ENCODE measurements at places on chromosomes 13 and 19.

DNA sequence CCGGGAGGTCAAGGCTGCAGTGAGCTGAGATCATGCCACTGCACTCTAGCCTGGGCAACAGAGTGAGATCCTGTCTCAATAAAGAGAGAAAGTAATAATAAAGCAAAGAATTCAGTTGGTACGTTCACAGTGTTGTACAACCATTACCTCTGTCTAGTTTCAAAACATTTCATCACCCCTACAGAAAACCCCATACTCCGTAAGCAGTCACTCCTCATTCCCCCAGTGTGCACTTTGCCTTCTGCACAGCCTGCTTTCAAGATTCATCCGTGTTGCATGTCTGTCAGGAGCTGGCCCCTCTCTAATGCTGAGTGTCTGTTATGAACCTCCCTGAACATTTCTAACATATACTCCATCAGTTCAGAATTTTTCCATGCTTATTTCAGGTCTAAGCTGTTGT lies 9.4 kb downstream of the POLD1 start:
- DNase-seq: no peak

- DNase-seq: no peak
Measured at GRCh38 chr13:80256352-80256932, 84.5 kb downstream of the SPRY2 start.

DNA sequence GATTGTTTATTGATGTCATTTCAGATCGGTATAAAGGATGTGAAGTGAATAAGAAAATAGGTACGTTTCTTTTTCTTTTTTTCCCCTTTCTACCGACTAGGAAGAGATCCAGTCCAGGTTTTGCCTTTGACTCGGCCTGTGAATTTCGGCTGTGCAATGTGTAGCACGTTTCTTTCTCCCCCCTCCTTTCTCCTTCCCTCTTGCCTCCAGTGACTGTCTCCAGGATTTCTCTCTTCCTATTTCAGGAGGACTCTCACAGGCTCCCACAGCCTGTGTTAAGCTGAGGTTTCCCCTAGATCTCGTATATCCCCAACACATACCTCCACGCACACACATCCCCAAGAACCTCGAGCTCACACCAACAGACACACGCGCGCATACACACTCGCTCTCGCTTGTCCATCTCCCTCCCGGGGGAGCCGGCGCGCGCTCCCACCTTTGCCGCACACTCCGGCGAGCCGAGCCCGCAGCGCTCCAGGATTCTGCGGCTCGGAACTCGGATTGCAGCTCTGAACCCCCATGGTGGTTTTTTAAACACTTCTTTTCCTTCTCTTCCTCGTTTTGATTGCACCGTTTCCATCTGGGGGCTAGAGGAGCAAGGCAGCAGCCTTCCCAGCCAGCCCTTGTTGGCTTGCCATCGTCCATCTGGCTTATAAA lies at the start of gene GPC6:
TSS of gene GPC6 (plus strand) at position 185 of the 657 bp plus-strand sequence.
- no peak for DNase-seq

DNA sequence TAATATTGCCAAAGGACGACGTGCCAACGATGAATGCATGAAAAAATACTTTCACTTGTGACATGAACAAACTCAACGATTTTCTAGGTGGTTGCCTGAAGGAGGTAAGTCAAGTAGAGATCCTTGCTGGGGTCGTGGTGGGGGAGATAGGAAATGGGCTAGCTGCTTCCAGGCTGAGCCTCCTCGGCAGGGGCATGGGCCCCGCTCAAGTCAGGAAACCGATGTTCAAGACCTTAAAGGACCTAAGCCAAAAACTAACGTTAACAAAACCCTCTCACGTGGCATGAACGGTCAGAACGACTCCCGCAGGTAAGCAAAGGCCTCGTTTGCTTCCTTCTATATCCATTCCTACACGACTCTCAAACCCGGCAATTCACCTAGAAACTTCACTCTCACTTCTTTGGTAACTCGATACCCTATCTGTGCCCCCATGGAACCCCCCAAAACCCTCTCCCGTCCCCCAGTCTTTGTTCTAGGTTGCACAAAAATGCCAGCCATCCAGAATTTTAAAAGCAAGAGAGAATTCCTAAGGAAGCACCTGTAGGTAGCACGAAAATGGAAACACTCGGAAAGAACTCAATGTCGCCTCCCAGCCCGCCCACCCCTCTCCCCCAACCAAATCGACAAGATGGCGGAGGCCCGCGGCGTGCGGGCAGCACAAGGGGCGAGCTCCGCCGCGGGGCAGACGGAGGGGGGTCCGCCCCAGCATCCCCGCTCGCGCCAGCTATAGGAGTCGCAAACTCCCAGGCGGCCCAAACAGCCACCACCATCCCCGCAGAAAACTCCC lies 13.6 kb downstream of the ACP4 start:
- peak; percentile 66 for DNase-seq

DNA sequence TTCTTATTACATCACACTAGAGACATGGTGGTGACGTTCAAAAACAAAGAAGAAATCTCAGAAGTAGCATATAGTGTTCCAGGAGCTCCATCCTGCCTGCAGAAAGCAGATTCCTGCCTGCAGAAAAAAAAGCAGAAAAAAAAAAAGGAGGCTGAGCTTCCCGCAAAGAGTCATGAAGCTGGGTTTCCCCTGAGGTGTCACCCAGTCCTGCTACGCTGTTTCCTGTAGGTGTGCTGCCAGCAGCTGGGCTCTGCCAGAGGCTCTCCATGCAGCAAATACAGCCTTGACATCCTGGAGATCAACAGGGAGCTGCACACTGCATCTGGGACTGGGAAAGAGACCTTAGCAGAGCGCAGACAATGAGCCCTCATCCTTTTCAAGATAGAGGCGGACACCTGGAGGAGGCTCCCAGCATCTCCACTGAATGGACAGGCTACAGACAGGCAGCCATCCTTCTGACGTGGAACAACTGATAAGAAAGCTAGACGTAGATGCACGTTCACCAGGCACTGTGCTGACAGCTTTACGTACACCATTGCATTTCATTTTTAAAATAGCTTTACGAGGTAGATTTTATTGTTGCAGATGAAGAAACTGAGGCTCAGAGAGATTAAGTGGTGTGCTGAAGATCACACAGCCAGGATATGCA lies 350.9 kb downstream of the FOXO1 start:
- peak; percentile 55 for DNase-seq

Measured in stimulated activated CD4-positive, alpha-beta T cell treated with anti-CD3 and anti-CD28 coated beads, Interleukin-2, amount 100 ng/mL, for 24 hours (primary cell).